Progenitor cell of endocrine pancreas (in vitro differentiated cells): ENCODE measurements at places on chromosomes 1 and 21. TPM values are rescaled to one million over a fixed set of nuclear protein-coding genes. Genes with fewer than 3 reads are reported as not detected.

DNA sequence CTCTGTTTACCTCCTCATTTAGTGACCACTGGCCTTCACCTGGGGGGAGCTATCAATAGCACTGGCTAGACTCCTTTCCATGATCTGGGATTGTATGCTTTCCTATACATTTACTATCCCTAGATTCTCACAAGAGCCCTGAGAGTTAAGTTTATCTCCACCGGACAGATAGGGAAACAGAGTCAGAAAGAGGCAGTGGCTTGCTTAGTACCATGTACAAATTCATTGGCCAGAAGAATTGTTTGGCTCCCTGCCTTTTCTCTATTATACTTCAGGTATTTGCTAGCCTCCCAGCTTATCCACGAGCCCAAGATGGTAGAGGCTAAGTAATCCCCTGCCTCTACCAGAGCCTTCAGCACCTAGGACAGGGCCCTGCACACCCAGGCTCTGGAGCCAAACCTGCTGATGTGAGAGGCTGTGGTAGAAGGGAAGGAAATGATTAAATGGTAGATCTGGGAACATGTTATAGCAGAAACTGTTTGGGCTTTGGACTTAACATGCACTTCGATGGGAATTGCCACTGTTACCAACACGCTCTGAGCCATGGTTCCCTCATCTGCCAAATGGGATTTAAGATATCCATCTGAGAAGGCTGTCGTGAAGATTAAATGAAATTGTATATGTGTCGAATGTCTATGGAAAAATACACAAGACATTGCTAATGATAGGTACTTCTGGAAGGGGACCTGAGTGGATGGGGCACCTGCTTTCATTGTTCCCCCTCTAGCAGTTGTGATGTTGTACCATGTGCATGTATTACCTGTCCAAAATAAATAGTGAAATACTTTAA, 3.1 kb upstream of the BLACAT1 start:
- DNase-seq = peak; percentile 59

DNA sequence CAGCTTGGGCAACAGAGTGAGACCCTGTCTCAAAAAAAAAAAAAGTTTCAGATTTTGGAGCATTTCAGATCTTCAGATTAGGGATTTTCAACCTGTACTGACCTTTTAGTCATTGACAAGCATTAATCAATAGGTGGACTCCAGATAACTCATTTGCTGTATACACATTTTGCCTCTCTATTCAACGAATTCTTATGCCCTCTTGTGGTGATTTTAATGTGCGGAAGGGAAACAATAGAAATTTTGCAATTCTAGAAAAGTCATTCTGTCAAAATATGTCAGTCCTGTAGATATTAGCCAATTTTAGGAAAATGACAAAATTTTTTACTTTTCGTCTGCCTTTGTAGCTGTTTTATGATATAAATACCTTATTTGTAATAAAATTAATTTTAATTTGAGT, 11.6 kb upstream of the OR2G2 start:
- no peak for DNase-seq

DNA sequence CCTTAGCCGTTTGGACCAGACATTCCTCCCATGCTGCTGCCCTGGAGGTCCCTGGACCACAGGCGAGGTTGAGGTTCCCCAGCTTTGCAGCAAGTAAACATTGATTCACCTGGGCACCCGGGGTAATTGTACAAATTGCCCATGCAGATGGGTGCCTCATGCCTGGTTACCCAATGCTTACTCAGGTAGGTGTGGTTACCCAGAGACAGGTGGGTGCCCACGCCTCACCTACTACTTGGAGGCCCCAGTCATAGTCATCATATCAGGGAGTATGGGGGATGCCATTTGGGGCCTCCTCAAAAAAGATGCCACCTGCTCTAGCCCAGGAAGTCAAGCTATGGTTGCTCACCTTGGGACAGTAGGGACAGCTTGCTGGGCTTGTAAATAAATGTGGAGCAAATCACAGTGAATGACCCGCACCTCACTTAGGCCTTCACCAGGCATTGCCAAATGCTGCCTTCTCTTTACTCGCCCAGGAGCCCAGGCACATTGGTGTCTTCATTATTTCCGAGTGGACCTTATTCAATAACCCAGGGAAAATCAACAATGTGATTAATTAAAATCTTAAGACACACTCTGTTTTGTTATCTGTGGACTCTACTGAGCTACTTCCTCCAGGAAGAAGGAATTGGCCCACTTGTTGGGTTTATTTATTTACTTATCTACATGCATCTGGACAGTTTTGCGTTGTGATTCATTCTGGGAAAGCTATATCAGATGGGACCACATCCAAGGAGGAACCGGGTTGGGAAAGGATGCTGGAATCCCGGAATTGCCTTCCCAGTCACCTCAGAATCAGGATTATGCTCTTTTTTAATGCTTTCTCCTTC, 35.6 kb upstream of the GRHL3 start:
- DNase-seq = no peak

DNA sequence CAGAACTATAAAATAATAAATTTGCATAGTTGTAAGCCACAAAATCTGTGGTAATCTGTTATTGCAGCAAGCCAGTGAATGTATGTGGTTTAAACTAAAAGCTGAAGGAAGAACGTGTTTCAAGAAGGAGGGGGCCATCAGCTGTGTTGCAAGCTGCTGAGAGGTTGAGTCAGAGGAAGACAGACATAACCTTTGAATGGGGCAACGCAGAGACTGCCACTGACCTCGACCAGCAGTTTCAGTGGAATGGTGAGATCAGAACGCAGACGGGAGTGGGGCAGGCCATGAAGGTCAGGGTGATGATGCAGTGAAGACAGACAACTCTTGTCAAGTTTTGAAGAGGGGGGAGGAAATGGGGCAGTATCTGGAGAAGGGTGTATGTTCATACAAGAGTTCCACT, 23.2 kb upstream of the QSOX1 start:
- no peak for DNase-seq

DNA sequence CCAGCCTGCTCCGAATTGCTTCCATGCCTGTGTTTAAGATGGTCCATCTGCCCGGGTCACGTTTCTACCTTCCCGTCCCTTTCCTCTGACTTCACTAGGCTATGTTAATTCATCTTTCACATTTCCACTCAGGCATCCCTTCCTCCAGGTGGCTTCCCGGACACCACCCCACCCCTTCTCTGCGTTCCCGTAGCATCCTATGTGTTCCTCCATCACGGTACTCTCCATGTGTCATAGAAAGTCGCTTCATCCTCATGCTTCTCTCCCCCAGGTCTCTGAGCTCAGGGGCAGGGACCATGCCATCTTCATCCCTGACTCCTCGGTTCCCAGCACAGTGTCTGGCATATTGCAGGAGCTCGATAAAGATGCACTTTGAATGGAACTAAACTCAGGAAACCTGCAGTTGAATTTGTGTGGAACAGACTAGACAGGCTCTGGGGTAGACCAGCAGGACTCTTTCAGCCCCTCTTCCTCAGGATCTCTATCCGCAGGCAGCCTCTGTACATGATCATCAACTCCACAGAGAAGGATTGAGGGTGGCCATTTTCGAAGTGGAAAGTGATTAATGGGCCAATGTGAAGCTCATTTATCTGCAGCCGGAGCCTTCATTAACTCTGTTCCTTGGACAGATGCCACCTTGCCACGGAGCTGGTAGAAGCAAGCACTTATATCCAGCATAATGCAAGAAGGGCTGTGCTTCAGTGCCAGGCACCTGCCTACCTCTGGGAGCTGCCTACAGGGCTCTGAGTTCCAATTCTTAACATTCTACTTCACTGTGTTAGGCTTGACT, 9.1 kb downstream of the C1orf226 start:
- no peak for DNase-seq

GRCh38 chr1:116564426-116564825, 6.4 kb downstream of the CD58 start:
- no peak for DNase-seq

- DNase-seq = no peak
These were observed 12.8 kb downstream of the MYOM3 start for GRCh38 chr1:24098943-24099638.

DNA sequence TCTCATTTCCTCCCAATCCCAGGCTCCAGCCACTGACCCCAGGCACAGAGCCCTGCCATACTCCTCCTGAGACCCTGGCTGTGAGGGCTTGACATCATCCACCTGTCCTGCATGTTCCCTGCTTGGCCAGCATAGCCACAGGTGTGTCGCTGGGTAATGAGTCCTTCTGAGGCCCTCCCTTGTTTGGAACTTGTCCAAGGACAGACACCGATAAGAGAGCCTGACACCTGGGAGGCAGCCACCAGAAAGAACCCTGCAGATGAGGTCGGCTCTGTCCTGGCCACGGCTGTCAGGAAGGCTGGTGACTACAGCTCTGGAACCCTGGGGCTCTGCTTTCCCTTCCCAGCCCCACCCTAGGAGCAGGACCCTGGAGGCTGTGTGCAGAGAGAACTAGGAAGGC, 34.6 kb downstream of the TMEM63A start:
- DNase-seq = no peak

The NLRP3 gene
- 0.38 TPM in 1 of 2 replicates, not detected in the other for total RNA-seq

The SPATA21 gene
- total RNA-seq = not detected in 2 replicates

The LCE3E gene
- not detected in 2 replicates for total RNA-seq

The S100A7 gene
- not detected in 2 replicates for total RNA-seq

The RAB7B gene
- total RNA-seq = 0.13 TPM in 1 of 2 replicates, not detected in the other

The ZBTB8A gene
- total RNA-seq = 8.9 and 10.8 TPM in 2 replicates
